ENCODE measurements at places on chromosomes 13 and 19.
A peak's percentile ranks its signal among the peaks of the same experiment; 100 is the strongest.

DNA sequence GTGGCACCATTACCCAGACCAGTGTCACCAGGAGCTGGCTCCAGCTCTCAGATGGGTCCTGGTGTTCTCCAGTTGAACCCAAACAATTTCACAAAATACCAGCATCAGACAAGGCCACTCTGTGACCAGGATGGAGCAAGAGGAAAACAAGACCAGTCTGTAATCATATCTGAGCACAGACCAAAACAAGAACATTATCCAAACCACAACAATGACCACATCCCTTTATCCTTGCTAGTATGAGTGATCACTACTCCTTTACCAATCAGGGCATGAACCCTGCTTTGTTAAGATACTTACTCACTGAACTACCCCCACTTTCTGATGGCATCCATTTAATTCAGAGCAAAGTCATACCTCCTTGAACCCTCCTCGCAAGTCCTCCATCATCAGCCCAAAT is 145.9 kb downstream of the NUFIP1 start:
- DNase-seq, result peak; percentile 72

DNA sequence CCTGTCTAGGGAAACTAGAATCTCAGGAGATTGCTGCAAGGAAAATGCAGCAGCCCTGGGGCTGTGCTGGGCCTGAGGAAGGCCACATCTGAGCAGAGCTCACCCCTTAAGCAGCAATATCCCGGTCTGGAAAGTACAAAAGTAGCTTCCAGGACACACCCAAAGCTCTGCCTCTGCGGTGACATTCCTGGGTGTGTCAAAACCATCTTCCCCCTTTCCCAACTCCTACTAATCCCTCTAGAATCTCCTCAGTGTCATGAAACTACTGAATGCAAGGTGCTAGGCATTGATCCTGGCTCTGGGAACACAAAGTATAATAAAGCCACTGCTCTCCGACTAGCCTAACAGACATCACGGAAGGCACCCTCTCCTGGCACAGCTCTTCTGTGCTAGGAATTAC is 5.0 kb downstream of the PBX4 start:
- no peak for DNase-seq

- DNase-seq, result no peak
Measured at GRCh38 chr13:112063807-112064206, 3.1 kb upstream of the SOX1 start.

- no peak for DNase-seq
Measured at GRCh38 chr19:13026462-13027370, 31.4 kb downstream of the NFIX start.

DNA sequence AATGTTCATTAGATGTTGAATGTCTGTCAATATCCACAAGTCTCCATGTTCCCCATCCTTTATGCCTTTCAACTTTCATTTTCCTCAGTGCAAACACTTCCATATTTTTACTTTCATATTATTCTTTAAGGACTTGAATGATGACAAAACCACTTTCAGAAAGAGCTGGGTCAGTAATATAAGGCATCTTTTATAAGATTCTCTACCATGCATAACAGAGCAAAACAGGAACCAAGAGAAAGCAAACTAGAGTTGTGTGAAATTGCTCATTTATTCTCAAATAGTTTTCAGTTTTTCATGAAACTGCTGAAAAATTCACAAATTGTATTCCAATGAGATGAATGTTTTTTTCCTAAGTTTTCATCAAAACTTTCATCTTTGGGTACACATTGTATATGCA is 1247.6 kb downstream of the PCDH17 start:
- DNase-seq, result no peak

- no peak for DNase-seq
Measured at GRCh38 chr19:29777781-29778309, 33.9 kb upstream of the CCNE1 start.

DNA sequence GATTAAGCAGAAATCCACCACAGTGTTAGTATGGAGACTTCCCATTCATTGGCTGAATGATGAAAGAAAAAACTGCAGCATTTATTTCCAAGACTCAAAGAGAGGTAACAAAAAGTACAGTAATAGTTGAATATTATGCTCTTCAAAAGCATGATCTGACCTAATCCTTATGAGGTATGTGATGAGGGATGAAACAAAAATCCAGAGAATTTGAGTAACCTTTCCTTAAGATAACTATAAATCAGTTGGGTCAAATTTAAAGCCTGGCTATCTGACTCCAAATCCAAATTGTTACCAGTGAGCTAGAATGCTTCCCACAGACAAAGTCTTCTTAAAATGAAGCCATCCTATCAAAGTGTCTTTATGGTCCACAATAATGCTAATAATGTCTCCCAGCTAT is 38.1 kb downstream of the NUFIP1 start:
- DNase-seq, result no peak

GRCh38 chr13:23598369-23598768 is 28.2 kb downstream of the TNFRSF19 start:
- DNase-seq, result no peak

DNA sequence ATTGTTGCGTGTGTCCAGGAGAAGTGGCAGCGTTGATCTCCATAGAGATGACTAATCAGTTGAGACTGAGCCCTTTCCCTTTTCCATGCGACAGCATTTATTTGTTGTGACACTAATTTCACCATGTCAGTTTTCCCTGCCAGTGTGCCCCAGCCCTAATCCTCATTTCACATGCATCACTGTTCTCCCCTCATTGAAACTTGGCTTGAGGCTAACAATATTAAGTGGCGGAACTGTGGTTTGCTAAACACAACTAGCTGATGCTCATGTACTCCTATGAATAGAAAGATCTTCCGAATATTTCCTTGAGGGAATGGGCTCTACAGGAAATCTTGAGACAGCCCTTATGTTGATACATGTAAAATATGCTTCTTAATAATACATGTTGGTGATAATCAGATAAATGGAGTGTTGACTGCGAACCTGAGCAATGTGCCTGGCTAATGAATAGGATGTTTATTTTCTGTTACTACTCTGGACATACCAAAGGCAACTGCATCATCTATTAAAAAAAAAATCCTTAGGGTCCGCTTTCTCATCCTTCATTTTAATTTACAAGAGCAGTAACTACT is 258.6 kb downstream of the ATP8A2 start:
- DNase-seq, result no peak

GRCh38 chr19:30109565-30109964 is 167.5 kb downstream of the URI1 start:
- DNase-seq, result no peak

DNA sequence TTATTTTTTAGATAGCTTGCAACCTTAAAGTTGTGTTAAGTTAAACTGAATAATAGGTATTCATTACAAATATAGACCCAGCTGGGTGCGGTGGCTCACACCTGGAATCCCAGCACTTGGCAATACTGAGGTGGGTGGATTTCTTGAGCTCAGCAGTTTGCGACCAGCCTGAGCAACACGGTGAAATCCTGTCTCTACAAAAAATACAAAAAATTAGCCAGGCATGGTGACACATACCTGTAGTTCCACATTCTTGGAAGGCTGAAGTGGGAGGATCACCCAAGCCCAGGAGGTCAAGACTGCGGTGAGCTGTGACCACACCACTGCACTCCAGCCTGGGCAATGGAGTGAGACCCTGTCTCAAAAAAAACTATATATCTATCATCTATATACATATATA is 386.5 kb downstream of the PCDH17 start:
- no peak for DNase-seq

DNA sequence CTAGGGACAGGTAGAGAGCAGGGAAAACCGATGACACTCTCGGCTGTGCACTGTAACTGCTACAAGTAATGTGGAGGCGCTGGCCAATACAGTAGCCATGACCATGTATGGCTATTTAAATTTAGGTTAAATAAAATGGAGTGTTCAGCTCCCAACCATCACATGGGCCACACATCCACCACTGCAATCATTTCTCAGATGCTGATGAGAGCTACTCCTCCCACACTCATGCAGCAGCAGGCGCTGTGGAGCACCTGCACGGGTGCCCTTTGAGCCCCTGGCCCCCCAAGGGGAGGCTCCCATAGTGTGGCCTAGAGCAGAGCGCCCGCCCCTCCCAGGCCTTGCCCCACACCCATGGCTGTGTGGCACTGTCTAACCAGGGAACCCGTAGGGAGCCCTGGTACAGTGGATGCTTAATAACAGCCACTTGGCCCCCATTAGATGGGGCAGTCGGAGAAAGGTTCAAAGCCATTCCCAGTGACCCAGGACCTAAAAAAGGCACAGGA is 6.0 kb downstream of the ACP4 start:
- no peak for DNase-seq

DNA sequence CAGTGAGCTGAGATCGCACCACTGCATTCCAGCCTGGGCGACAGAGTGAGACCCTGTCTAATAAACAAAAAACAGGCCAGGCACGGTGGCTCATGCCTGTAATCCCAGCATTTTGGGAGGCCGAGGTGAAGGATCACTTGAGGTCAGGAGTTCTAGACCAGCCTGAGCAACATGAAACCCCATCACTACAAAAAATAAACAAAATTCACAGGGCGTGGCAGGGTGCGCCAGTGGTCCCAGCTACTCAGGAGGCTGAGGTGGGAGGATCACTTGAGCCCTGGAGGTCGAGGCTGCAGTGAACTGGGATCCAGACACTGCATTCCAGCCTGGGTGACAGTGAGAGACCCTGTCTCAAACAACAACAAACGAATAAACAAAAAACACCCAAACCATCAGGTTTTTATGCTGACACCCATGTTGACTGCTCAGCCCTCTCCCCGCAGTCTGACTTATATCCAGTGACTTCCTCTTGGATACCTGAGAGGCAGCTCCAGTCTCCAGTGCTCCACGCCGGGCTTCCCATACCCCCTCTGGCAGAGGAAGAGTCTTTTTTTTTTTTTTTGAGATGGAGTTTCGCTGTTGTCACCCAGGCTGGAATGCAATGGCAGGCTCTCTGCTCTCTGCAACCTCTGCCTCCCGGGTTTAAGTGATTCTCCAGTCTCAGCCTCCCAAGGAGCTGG is 17.7 kb downstream of the WTIP start:
- DNase-seq, result no peak

GRCh38 chr13:50842990-50843256 is 569 bp downstream of the DLEU7 start:
- no peak for DNase-seq

GRCh38 chr13:24032252-24032651 is 128.3 kb upstream of the SPATA13 start:
- DNase-seq, result no peak

GRCh38 chr13:58474581-58474980 is 843.0 kb downstream of the PCDH17 start:
- DNase-seq, result no peak

GRCh38 chr13:109204252-109204651 is 574.8 kb downstream of the MYO16 start:
- DNase-seq, result no peak

GRCh38 chr13:98517576-98518310 is 59.2 kb downstream of the STK24 start:
- no peak for DNase-seq

- no peak for DNase-seq
Measured at GRCh38 chr13:43879755-43880181, at the start of gene LACC1. LACC1 (plus strand) TSS chr13:43879904; CDS start chr13:43880986, 1,082 bp downstream.

- no peak for DNase-seq
Measured at GRCh38 chr13:34810996-34811395, 131.1 kb upstream of the NBEA start.

- DNase-seq, result no peak
Measured at GRCh38 chr13:41603917-41604316, 146.6 kb downstream of the RGCC start.

- DNase-seq, result no peak
Measured at GRCh38 chr13:90787007-90787406, 560.5 kb upstream of the MIR17HG start.

DNA sequence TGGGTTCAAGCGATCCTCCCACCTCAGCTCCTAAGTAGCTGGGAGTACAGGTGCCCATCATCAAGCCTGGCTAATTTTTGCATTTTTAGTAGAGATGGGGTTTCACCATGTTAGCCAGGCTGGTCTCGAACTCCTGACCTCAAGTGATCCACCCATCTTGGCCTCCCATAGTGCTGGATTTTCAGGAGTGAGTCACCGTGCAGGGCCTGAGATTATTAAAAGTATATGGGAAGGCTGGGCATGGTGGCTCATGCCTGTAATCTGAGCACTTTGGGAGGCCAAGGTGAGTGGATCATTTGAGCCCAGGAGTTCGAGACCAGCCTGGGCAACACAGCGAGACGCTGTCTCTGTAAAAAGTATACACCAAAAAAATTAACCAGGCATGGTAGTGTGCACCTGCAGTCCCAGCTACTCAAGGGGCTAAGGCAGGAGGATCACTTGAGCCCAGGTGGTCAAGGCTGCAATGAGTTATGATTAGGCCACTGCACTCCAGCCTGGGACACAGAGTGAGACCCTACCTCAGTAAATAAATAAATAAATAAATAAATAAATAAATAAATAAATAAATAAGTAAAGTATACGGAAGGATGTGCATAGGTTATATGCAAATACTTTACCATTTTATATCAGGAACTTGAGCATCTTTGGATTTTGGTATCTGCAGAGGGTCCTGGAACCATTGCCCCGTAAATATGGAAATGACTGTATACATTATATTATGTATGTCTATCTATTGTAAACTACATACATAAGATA is 854 bp downstream of the IL12RB1 start:
- DNase-seq, result no peak

- peak; percentile 78 for DNase-seq
Measured at GRCh38 chr19:50358483-50359327, 6.7 kb downstream of the NAPSA start.

DNA sequence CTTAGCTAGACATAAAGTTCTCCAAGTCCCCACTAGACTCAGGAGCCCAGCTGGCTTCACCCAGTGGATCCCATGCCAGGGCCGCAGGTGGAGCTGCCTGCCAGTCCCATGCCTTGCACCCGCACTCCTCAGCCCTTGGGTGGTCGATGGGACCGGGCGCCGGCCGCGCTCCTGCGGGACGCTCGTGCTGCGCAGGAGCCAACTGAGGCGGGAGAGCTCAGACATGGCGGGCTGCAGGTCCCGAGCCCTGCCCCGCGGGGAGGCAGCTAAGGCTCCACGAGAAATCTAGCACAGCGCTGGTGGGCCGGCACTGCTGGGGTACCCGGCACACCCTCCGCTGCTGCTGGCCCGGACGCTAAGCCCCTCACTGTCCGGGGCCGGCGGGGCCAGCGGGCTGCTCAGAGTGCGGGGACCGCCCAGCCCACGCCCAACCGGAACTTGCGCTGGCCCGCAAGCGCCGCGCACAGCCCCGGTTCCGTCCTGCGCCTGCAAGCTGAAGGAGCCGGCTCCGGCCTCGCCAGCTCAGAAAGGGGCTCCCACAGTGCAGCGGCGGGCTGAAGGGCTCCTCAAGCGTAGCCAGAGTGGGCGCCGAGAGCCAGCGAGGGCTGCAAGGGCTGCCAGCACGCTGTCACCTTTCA is 5.8 kb downstream of the PARP4 start:
- no peak for DNase-seq

GRCh38 chr19:57668635-57669034 is at the start of gene ZSCAN4:
ZSCAN4 (plus strand) TSS chr19:57668935; CDS start chr19:57676146, 7,211 bp downstream.
- DNase-seq, result no peak

Measured in suppressor macrophage treated with lipopolysaccharide for 4 hours (primary cell).